ENCODE measurements at places on chromosomes 1 and 21. TPM values are rescaled to one million over a fixed set of nuclear protein-coding genes. Genes with fewer than 3 reads are reported as not detected.

TRIM63 gene
- total RNA-seq = not detected

DNA sequence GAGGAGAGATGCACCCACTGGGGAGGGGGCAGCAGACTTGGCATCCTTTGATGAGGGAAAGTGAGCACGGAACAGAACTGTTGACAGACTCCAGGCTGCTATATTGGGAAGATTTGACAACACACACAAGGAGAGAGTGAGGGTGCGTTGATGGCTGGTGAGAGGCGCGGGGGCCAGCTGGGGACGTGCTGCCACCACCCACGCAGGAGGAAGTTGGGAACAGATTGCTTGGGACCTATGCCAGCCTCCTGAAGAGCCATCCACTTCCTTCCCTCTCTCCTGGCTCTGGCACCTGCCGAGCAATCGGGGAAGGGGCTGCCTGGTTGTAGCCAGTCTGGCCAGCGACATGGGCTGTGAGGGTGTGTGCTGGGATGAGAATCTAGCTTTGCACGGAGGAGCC is 223.7 kb upstream of the CSF3R start:
- no peak for DNase-seq

AMY1B gene
- total RNA-seq = not detected

- DNase-seq = peak; percentile 98
These were observed 26.3 kb downstream of the ZBTB17 start for GRCh38 chr1:15949453-15950245.

FCRL6 gene
- 0.13 TPM for total RNA-seq

HSF2BP gene
- total RNA-seq = 5.8 TPM

CNN3 gene
- total RNA-seq = 55.4 TPM

GRCh38 chr1:107139833-107140702 is 771 bp upstream of the NTNG1 start:
- DNase-seq = peak; percentile 60

DNA sequence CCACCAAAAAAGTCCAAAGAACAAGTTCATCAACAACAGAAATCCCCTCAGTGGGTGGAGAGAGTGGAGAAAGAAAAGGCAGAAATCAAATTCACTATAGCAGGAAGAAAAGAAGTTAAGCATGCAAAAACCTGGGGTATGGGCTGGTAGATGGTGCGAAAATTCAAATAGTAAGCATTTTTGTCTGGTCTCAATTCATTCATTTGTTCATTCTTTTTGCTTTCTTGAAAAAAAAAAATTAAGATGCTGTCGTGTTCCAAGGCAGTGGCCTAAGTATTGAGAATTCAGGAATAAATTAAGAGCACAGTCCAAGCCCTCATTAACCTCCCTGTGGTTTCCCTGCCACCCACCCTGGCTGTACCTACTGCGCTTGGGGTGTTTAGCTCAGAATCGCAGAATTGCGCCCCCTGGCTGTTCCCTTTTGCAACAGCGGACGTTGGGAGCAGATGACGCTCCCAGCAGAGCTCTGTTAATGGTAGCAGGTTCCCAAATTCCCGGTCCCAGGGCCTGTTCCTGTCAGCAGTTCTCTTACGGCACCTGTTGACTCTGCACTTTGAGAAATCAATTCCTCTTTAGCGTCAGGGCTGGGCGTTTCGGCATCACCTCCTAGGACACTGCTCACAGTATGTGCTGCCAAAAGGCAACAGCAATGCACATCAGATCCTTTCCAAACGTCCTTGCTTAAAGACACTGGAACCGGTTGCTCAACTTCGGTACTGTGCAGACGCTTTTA is 34.0 kb upstream of the SSX2IP start:
- no peak for DNase-seq

CELF3 gene
- not detected for total RNA-seq

DNA sequence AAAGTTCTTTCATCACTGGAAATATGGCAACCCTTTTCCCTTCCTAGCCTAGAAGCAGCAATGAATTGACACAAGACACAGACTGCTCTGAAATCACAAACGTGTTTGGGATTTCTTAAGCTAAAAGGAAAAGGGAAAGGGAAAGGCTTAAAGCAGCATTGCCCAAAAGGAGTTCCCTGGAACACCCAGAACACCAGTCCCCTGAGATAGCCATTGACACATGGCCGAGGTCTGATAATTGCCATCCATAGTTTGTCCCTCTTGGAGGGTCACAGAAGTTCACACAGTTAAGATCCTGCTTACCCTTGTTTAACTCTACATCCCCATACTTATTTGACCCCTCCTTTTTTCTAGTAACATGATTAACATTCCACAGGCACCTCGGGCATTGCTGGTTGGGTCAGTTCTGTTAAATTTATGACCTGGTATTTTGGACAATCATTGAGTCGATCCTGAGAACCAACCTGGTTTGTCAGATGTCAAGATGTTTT is 72.9 kb downstream of the ZNF281 start:
- DNase-seq = no peak

RCSD1 gene
- total RNA-seq = under 0.01 TPM

COG2 gene
- 16.8 TPM for total RNA-seq

DNA sequence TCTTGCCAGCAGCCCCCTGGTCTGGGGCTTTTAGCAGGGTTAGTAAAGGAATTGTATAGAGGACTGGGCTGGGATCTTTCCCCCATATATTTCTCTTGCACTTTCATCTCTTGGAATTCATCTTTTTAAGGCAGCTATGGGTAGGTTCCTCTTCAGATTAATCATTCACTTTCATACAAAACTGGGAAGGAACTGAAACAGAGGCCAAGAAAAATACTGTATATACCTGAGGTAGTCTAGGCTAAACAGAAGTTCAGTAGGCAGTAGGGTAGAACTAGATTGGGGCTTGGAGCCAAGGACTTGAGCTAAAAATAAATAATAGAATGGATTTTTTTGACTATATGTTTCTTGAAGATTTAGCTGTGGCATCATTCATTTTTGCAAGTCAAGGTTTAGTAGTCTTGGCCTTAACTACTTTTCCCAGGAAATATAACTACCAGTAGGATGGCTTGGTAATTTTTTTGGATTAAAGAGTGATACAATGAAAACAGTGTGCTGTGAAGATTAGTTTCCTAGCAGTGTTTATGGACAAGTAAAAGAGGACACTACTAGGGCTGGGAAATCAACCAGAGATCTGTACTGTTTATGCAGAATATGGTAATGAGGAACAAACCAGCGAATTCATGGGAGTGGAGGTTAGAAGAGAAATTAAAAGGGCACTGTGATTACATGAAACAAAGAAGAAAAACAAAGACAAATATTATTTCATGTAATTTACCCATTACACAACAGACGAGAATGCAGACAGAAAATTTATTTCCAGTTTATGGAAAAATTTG is 50.9 kb upstream of the PTGS2 start:
- no peak for DNase-seq

GJC2 gene
- total RNA-seq = 2.9 TPM

SPRR1A gene
- total RNA-seq = not detected

DNA sequence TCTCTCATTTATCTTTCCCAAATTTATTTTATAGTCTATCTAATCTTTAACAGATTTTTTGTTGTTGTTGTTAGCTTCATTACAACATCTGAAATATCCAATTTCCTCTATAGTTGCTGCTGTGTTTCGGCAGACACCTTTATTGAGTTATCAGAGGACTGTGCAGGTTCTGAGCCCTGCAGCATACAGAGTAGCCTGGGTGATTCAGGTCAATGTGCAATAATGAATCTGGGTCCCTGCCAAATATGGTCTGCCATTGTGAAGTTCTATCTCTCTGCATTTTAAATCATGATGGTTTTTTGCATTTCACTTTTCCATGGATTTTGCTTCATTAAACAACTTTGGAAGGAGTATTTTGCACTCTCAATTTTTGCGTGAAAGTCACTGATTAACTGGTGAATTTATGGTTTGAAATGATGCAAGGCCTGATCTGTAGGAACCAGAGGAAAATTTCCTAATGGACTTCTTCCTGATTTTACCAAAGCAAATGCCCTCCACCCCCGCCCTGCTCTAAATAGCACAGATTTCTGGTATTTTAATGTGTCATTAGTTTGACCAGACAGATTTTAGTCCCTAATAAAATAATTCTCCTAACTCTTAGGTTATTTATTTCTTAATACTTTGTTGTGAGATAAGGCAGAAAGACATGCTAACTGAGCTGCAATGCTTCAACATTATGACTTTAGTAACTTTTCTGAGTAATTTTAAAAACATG is 402.3 kb downstream of the PTBP2 start:
- peak; percentile 8 for DNase-seq

DNA sequence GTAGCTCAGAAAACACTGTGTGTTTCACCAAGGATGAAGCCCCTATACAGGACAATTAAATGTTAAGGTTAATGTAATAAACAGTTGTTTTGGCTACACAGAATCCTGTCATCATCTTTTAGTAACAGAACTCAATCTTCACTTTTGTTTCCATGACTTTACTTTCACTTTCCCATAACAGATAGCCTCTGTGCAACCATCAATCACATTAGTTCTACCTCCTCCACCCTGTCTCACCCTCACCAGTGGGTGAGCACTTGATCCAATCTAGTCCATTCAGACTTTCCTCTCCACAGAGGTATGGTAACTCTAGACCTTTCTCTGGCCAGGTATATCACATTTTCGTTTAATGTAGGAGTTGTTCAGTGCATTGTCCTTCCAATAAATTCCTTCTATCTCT is 1018.5 kb downstream of the ADGRL2 start:
- no peak for DNase-seq

DNA sequence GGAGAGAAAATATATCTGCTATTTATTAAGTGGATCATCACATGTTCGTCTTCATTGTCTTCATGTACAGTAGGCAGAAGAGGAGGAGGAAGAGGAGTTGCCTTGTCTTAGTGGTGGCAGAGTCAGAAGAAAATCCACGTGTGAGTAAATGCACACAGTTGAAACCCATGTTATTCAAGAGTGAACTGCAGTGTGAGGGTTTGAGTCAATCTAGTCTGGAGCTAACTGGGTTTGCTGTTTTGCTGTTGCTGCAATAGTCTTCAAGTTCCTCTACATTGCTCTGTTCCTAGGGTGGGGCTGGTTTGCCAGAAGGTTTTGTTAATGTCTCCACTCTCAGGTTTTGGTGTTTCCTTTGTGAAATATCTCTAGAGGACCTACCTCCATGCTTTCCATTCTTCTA is 3.1 kb upstream of the CD1A start:
- DNase-seq = no peak

CACHD1 gene
- 1.8 TPM for total RNA-seq

DNA sequence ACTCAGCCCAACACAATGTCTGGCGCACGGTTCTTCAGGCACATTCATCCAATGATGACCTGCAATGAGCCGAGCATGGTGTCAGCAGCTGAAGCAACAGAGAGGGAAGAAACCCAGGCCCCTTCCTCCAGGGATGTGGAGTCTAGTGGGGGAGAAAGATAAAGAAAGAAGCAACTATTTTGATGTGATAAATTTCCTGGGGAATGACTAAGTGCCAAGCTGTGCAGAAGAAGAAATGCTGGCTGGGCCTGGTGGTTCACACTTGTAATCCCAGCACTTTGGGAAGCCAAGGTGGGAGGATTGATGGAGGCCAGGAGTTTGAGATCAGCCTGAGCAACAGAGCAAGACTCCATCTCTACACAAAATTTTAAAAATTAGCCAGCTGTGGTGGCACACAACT is 561.8 kb downstream of the KIF26B start:
- no peak for DNase-seq

GRCh38 chr1:245686446-245687030 is 531.8 kb downstream of the KIF26B start:
- no peak for DNase-seq
